Upper lobe of left lung (tissue), 6 donors: ENCODE measurements at places on chromosomes 7 and 10. TPM values are rescaled to one million over a fixed set of nuclear protein-coding genes. Genes with fewer than 3 reads are reported as not detected.

DNA sequence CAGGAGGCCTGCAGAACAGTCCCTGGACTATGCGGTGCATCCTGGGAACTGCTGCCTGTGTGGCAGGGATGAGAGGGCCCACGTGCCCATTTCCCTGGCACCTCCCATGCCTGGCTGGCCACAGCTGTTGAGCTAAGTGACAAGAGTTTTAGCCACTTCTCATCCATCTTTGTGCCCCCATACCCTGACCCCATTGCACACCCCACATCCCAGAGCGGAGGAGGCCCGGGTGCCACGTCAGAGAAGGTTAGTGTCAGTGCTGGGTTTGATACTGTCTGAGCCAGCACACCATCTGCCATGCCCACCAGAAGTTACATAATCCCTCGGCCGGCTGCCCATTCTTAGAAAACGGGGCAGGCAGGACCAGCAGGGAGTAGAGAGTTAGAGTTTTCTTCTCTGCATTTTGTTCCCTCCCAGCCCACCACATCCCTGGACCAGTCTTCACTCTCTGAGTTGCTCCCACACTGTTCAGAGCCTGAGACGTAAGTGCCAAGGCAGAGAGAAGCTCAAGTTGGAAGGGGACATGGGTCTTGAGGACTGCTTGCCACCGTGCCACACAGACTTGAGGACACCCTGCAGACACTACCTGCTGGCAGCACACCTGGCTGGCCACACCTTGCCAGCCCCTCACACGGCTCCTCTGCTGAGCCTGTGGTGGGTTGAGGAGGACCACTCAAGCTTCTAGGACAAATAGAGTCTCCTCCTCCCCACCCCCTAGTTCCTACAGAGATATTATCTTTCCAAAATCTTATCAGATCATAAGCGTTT is 13.1 kb downstream of the UNC5B start:
- no peak for DNase-seq

GRCh38 chr10:4094751-4095150 is 309.7 kb upstream of the KLF6 start:
- DNase-seq, result no peak

DNA sequence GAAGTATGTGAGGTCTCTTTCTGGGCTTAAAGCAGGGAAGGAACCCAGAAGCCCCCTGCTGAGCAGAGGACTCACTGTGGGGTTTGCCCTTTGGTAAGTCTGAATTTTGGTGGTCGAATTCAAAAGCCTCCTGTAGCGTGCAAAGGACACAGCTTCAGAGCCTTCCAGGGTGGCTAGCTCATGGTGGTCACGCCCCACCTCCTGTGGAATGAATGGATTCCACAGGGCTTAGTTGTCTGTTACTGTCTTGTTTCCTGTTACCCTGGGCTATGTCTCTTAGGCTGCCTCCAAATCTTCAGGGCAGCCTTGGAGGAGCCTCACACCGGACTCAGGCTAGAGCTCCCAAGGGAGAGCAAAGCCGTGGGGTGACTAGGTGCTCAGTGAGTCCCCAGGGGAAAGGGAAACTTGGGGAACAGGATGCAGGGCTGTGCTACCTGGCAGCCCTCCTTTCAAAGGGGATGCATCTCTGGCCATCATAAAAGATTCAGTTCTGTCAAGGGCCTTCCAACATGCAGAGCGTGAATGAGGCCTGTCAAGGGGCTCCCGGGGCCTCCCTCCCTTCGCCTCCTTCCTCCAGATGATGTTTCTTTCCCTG is 211.7 kb downstream of the CCSER2 start:
- no peak for DNase-seq

DNA sequence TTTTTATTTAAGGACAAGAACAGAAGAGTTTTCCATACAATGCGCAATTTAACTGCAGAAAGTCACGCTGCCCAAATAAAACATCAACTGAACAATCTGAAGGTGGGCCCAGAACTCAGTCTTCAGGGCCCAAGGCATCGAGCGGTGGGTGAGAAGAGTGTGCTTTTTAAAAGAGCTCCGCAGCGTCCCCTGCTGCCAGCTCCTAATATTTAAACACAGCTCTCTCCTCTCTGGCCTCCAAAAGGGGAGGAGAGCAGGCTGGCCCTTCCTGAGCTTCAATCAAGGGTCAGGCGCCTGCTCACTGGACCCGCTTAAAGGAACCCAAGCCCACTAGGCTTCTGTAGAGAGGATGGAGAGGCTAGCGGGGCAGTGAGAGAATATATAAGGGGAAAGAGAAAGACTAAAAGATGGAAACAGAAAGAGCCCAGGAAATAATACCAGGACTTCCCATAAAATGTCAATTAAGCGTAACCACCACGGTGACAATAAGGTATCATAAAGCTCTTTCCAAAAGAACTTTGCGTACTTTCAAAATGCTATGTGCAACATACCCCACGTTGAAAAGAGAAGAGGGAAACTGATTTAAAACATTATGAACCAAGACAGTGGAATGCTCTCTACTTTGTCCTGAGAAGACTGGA is 2.8 kb downstream of the FAM53B start:
- DNase-seq, result peak; percentile 89

DNA sequence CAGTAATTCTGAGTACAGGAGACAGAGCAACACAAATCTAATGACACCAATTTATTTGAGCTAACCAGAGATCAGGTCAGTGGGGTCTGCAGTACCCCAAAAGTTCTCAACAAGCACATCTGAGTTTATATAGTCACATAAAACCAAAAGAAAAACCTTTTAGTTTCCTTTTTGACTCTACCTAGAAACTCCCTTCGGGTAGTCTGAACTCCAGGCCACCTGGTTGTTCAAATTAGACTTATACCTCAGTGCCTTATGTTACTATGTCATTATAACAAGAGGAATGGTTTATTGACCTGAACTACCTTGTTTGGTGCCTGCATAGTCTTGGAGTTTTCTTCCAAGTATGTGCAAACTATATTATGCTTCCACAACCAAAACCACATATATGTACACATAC is 14.6 kb downstream of the ZCWPW1 start:
- no peak for DNase-seq

GRCh38 chr7:37007268-37007667 is 283.0 kb upstream of the AOAH start:
- DNase-seq, result no peak

GRCh38 chr7:103501206-103501605 is 55.2 kb upstream of the SLC26A5 start:
- DNase-seq, result no peak

GRCh38 chr10:92757066-92757710 is 67.4 kb downstream of the HHEX start:
- DNase-seq, result peak; percentile 95

- DNase-seq, result no peak
Observed at GRCh38 chr7:91343996-91344629, 79.9 kb downstream of the FZD1 start.

- no peak for DNase-seq
Observed at GRCh38 chr7:107206136-107206535, 37.3 kb downstream of the HBP1 start.

- DNase-seq, result no peak
Observed at GRCh38 chr10:129777687-129778086, 186.4 kb downstream of the EBF3 start.

DNA sequence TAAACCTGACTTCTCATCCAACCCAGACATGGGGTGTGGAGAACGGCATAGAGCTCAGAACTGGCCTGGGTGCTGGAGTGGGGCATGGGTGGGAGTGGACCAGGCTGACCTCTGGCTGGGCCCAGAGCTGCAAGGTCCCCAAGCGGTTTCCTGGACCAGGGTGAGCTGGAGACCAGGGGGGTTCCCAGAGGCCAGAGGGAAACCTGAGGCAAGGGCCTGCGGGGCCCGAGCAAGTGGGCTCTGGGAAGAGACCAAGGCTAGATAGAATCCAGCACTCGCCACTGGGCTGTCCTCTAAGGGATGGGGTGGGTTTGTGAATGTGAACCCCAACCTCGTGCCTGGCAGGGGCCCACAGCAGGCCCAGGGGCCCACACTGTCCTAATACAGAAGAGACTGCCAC is 39.4 kb upstream of the RET start:
- DNase-seq, result peak; percentile 8

- DNase-seq, result peak; percentile 39
Observed at GRCh38 chr10:110425684-110426293, 71.9 kb upstream of the DUSP5 start.

GRCh38 chr10:99917963-99918825 is 91.6 kb downstream of the DNMBP start:
- DNase-seq, result peak; percentile 45

DNA sequence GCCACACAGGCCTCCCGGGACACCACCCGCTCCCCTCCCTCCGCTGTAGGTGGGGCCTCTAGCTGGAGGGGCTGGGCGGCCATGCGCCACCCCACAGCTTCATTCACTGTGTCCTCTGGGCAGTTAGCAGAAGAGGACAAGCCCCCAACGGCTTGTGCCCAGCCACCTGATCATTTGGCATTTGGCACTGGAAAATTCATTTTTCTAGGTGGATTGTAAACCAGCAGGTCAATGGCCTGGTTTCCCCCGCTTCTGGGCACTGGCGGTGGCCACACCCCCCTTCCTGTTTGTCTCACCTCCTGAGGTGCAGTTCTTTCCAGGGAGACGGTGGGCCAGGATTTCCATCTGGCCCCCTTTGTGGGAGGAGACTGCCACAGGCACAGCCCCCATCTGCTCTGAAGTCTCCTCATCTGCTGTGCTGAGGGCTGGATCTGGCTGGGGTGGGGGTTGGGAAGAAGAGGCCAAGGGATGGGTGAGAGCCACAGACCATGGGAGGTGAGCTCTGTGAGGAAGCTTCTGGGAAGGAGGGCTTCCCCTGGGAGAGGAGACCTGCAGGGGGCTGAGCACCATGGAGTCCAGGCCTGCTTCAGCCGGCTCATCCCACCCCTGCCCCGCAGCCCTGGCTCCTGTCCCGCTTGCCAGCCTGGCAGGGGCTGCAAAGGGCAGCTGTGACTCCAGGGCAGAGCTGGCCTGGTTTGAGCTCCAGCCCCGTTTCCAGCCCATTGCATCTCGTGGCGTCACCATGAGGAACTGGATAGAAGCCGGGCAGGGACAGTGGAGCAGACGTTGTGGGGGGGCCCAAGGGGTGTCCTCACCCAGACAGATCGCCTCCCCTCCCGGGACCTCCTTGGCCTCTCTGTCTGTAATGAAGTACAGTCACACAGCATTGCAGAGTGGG is 40.1 kb upstream of the SLC29A3 start:
- no peak for DNase-seq

DNA sequence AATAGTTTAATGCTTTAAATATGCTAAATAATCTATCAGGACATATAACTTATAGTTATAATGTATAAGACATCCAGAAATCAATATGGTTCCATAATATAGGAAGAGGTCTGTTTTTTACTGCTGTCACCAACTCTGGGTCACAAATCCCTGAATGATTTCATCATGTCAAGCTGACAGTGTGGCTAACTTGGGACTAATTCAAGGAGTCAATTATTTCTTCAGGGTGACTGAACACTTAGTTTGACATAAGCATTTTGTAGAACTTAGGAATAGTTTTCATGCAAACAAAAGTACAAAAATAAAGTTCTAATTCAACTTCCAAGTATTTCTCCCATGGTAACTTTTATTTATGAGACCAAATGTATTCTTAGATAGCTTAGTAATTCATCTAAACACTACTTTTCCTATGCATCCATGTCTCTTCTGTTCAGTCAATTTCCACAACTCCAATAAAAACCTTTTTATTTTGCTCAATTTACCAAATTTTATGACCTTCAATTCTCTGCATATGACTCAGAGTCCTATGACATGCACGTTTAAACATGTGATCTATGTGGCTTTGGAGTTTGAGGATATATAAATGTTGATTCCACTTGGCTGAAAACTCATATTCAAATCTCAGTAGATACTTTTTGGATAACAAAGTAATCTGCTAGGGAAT is 40.3 kb upstream of the GNAT3 start:
- DNase-seq, result no peak

GRCh38 chr10:119406601-119407253 is 135.8 kb downstream of the RGS10 start:
- no peak for DNase-seq

DNA sequence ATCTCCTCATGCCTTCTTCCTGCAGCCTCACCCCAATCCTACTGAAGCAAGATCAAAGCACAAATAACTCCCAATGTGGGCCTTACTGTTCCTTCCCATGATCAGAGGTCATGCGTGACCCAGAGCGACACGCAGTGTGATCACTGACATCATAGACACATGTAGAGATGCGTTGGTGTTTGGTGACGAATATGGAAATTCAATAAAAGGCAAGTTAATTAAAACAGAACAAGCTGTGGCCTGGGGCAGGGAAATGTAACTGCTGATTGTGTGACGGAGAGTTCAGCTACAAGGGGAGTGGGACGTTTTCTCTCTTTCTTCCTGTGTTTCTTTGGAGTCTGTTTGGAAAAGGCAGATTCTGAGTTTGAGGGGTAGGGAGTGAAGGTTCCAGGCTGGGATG is 34.8 kb upstream of the CARD11 start:
- no peak for DNase-seq

- no peak for DNase-seq
Observed at GRCh38 chr10:57249615-57250281, 888.7 kb upstream of the ZWINT start.

DNA sequence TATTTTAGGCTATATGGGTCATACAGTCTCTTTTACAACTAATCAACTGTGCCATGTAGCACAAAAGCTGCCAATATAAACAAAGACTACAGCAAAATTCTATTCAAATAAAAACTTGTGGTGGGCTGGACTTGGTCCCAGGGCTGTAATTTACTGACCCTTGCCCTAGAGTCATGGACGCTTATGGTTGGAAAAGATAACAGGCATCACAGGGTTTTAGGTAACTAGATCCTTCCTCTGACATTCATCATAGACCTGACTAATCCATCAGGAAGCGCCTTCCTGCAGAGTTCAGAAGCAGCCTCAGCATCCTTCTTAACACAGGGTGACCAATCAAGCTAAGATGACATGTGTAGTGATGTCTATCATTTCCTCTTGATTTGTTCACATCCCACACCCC is 40.2 kb upstream of the GPAM start:
- no peak for DNase-seq

DNA sequence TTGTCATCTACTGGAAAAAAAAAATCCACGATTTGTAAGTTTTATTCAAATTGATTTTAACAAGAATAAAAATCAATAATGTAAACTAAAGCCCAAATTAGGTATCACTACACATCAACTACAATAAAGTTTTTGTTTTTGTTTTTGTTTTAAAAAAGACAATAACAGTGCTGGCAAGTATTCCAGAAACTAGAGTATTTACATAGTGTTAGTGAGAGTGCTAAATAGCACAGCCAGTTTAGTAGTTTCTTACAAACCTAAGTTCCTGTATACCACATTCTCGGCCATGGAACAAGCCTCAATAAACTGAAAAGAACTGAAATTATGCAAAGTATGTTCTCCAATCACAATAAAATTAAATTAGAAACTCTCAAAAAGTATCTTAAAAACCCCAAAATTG is 8.1 kb downstream of the ARHGAP12 start:
- no peak for DNase-seq

TMEM213 gene
- 5.5 TPM for total RNA-seq

ALOX5 gene
- 222 TPM for total RNA-seq

ACTL6B gene
- total RNA-seq, result not detected

IL2RA gene
- total RNA-seq, result 0.91 TPM

TMEM229A gene
- total RNA-seq, result not detected

TACR2 gene
- not detected for total RNA-seq

NYAP1 gene
- 1.0 TPM for total RNA-seq

MMRN2 gene
- total RNA-seq, result 19.9 TPM

KAT6B gene
- 78.4 TPM for total RNA-seq

LBX1 gene
- not detected for total RNA-seq

VSTM2A gene
- not detected for total RNA-seq

LRRC61 gene
- 15.4 TPM for total RNA-seq

PON1 gene
- total RNA-seq, result not detected
